ENCODE measurements at places on chromosomes 6 and 20.

GRCh38 chr20:15673206-15673605 lies 900.0 kb downstream of the KIF16B start:
- peak; percentile 92 for DNase-seq

DNA sequence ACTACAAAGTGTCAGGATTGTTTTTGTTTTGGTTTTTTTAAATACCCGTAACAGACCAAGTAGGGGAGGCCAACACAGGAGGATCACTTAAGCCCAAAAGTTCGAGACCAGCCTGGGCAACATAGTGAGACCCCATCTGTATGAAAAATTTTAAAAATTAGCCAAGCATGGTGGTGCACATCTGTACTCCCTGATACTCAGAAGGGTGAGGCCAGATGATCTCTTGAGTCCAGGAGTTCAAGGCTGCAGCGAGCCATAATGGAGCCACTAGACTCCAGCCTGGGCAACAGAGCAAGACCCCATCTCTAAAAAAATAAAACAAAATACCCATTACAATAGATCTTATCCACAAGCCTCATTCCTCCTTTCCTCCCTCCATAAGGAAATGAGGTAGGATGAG lies 28.7 kb upstream of the TM9SF4 start:
- DNase-seq: no peak

GRCh38 chr6:56380476-56380875 lies 133.1 kb upstream of the COL21A1 start:
- DNase-seq: no peak

DNA sequence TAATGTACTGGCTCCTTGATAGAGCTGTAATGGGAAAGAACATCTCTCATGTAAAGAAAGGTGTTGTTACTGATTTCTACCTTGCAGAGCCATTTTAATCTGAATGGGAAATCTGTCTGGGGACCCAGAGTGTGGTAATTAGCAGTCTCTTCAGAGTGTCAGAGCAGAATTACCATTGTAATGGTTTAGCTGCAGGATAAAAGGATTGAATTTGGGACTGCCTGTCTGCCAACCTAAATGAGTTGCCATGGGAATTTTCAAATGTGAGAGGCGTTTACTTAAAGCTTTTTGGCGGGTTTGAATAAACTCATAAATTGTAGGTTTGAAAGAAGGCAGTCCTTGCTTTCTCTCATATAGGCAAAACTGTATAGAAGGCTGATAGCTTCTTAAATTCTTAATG lies 128.8 kb downstream of the QKI start:
- no peak for DNase-seq

GRCh38 chr20:62485062-62485700 lies 9.4 kb upstream of the GATA5 start:
- DNase-seq: peak; percentile 5

DNA sequence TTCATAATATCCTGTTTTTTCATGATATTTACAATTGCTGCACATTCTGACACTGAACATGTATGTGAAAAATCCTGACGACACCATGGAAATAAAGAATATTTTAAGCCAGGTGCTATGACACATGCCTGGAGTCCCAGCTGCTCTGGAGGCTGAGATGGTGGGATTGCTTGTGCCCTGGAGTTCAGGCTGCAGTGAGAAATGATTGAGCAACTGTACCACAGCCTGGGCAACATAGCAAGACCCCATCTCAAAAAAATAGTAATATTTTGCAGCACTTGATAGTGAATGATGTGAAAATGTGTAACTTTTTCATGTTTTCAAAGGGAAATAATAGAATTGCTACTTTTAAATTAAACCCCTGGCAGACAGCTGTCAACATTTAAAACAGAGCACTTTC lies 137.1 kb downstream of the ADGRG6 start:
- DNase-seq: no peak

- peak; percentile 24 for DNase-seq
These were observed 11.3 kb downstream of the NFATC2 start for GRCh38 chr20:51531141-51531710.

DNA sequence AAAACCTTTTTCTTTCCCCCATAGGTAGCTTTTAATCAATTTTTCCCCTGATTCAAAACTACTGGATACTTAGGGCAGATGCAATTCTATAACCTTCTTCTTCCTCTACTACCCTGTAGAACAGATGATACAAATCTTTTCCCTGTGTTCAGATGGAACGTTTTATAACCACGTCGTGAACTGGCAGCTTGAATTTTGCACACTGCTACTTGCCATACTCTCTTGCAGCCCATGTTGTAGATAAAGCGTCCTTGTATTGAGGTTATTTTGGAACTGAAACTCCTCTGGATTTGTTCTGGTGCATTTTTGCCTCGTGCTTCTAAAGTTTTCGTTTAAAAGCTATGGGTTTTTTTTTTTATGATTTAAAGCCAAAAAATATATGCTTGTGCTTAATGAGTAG lies 440.2 kb downstream of the RFPL4B start:
- DNase-seq: no peak

DNA sequence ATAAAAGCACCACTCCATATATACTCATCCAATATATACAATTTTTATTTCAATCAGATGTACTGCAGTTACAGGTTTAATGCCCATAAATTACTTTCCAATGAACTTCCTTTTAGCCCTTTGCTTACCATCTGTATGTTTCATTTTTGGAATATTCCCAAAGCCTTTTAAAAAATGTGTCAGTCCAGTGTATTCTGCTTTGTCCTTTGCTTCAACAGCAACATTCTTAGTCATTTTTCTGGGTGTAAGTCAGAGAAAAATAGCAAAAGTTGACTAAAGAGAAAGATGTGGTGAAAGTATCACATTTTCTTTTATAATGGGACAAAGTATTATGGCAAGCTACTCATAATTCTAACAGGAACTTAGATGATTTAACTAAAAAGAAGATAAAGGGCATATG lies 15.2 kb downstream of the DSE start:
- DNase-seq: peak; percentile 68

DNA sequence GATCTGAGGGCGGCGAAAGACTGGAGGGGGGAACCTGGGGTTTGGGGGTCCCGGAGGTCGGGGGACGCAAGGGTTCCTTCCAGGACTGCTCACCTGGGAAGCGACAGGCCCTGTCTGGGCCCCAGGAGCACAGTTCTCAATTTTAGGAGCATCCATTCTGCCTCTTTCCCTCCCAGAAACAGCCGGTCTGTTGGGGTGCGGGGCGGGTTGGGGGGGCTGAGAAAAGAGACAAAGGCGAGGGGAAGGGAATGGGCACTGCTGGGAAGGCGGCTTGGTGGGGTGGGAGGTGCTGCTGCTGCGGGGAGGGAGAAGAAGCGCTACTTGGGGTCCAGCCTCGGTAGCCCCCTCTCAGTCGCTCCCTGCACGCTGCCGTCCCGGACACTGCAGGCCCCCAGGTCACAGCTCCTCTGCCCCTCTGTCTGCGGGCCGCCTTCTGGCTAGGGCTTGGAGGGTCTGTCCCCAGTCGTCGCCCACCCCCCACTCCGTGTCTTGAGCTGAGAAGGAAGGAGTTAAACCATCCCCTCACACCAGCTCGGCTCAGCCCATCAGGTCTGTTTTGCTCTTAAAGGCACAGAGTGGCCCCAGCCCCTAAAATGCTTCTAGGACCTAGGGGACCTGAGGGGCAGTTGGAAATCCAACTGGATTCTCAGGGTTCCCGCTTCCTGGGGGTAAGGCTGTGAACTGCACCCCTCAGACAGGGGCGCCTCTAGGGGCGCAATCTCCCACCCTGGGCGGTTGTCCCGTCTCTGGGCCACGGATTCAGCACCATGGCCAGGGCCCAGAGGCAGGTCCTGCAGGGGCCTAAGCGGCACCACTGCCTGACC lies 690 bp downstream of the GDAP1L1 start:
- DNase-seq: peak; percentile 29

DNA sequence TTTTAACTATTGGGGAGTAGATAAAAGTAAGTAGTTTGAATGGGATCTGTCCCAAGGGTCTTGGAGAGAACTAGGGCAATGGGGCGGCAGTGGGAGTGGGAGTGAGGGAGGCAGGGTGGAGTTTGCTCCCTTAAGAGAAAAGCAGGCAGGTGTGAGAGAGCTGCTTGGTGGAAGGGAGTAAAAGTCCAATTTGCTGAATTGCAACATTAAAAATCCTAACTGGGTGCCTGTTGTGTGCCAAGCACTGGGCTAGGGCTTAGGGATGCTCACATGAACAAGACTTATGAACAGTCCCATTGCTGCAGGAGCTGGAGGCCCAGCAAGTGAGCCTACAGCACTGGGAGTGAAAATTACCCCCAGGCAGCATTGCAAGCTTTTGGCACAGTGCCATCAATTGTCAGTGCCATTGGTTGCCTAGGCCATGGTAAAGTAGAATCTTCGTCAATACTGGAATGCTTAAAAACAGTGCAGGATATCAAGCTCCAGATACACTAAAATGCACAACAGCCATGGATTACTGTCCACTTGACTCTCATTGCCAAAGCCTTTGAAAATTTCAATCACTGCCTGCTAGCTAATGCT lies 277.7 kb upstream of the JARID2 start:
- DNase-seq: no peak
